ENCODE measurements at places on chromosomes 2 and 18.

- no peaks in the 10 kb centered on the region for H3K36me3 ChIP-seq
- H3K27ac ChIP-seq: no peak overlapping the region
- H3K4me3 ChIP-seq: no peak overlapping the region
- H3K4me1 ChIP-seq: no peaks in the 10 kb centered on the region
These were observed 52.0 kb upstream of the TRIM43 start for GRCh38 chr2:95539836-95540235.

DNA sequence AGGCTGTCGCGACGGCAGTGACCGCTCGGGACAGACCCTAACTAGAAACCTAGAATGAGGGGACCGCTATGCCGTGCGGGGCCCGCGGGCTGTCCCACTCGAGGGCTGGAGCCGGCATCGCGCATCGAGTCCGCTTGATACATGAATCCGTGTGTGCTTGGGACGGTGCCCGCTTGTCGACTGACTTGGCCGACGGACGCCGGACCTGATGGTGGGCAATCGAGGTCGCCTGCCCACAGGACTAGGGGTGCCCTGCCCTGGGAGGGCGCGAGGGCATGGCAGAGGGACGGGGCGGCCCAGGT is 749 bp upstream of the PTMA start:
- H3K4me3 ChIP-seq: peak overlapping the region; percentile 95
- H3K27me3 ChIP-seq: peaks cover 39% of the 10 kb centered on the region
- peaks cover 27% of the 10 kb centered on the region for H3K36me3 ChIP-seq
- H3K27ac ChIP-seq: peak overlapping the region; percentile 100
- peaks cover 45% of the 10 kb centered on the region for H3K4me1 ChIP-seq

GRCh38 chr2:176146645-176147044 is 4.7 kb upstream of the HOXD4 start:
- H3K27me3 ChIP-seq: peaks cover 100% of the 10 kb centered on the region
- no peak for DNase-seq
- H3K4me1 ChIP-seq: no peaks in the 10 kb centered on the region
- H3K27ac ChIP-seq: no peak overlapping the region
- H3K4me3 ChIP-seq: no peak overlapping the region
- no peaks in the 10 kb centered on the region for H3K36me3 ChIP-seq

GRCh38 chr2:54535599-54536195 is 79.6 kb downstream of the SPTBN1 start:
- H3K27ac ChIP-seq: no peak overlapping the region
- no peak for DNase-seq
- no peak overlapping the region for H3K4me3 ChIP-seq
- peaks cover 8% of the 10 kb centered on the region for H3K36me3 ChIP-seq
- no peaks in the 10 kb centered on the region for H3K27me3 ChIP-seq

- H3K27me3 ChIP-seq: no peaks in the 10 kb centered on the region
- H3K4me1 ChIP-seq: peaks cover 56% of the 10 kb centered on the region
- H3K4me3 ChIP-seq: no peak overlapping the region
- no peak for DNase-seq
These were observed 48.4 kb upstream of the FRZB start for GRCh38 chr2:182914852-182915251.
